ENCODE measurements at places on chromosomes 7 and 10.

DNA sequence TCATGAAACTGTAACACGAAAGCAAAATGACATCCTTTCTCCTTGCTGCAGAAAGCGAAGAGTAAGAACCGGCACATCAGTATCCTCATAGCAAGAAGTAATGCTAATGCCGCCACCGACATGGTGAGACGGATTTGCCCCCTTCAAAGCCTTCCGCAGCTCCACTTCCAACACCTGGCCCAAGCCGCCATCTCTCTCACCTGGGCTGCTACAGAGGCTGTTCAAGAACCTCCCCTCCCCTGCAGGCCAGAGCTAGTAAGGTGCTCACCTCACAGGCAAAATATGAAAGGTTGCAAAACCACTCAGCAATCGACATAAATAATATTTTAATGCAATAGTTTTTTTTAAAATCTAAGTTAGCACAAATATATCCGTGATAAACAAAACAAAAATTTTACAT lies 123.9 kb upstream of the FRMD4A start:
- H3K27me3 ChIP-seq: peaks cover 33% of the 10 kb centered on the region
- no peak overlapping the region for H3K4me3 ChIP-seq
- H3K4me1 ChIP-seq: peaks cover 1% of the 10 kb centered on the region
- no peaks in the 10 kb centered on the region for H3K36me3 ChIP-seq
- DNase-seq: no peak
- H3K27ac ChIP-seq: no peak overlapping the region

DNA sequence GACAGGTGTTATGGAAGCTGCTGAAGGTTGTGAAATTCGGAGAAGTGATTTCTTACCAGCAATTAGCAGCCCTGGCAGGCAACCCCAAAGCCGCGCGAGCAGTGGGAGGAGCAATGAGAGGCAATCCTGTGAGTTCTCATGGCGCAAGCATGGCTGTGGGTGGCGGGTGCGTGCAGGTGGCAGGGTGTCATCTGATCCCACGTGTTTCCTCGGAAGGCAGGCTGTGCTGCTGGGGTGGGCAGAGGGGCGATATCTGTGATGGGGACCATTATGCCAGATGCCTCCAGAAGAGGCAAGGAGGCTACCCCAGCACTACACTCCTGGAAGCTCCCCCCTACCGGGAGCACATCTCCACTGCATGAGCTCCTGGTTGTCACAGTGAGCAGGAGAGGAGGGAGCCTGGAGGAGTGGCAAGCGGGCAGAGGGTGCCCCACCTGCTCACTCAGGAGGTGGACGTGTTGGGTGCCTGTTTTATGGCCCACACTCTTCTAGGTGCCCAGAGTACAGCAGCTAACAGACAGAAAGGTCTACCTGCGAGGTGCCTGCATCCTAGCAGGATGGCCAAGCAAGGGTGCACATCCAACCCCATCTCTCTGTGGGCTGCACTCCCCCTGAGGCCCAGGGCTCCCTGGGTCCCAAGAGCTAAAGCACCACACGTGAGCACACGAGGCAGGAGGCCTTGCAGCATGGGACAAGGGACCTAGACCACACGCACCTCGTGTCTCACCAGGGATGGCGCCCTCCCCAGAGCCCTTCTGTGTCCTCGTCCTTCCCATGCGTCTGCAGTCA lies 204.7 kb downstream of the EBF3 start:
- H3K27me3 ChIP-seq: no peaks in the 10 kb centered on the region
- no peak overlapping the region for H3K4me3 ChIP-seq
- H3K4me1 ChIP-seq: peaks cover 4% of the 10 kb centered on the region
- DNase-seq: no peak

GRCh38 chr7:20116869-20117268 lies 100.3 kb downstream of the MACC1 start:
- no peaks in the 10 kb centered on the region for H3K36me3 ChIP-seq
- no peaks in the 10 kb centered on the region for H3K27me3 ChIP-seq
- no peak overlapping the region for H3K27ac ChIP-seq
- no peak overlapping the region for H3K4me3 ChIP-seq
- DNase-seq: no peak

GRCh38 chr10:112296908-112297331 lies 13.7 kb downstream of the TECTB start:
- H3K4me1 ChIP-seq: no peaks in the 10 kb centered on the region
- no peaks in the 10 kb centered on the region for H3K36me3 ChIP-seq
- no peak for DNase-seq
- H3K27ac ChIP-seq: no peak overlapping the region

DNA sequence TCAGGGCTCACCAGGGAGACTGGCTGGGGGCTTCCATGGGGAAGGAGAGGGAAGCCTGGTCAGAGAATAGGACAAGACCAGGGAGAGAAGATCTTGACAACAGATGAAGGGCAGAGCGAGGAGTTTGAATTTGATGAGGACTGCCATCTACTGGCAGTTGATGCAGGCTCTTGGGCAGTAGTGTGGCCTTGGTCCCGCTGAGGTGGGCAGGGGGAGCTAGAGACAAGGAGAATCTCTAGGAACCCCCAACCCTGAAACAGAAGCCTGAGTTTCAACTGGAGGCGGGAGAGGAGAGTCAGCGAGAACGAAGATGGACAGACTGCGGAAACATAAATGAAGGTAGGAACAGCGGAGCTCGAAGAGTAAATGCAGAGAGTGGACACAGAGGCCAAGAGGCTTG lies 81.0 kb downstream of the PPP1R3C start:
- H3K4me1 ChIP-seq: no peaks in the 10 kb centered on the region
- H3K4me3 ChIP-seq: no peak overlapping the region
- H3K27me3 ChIP-seq: peaks cover 23% of the 10 kb centered on the region
- no peak for DNase-seq
